ENCODE measurements at places on chromosomes 6 and 20.

DNA sequence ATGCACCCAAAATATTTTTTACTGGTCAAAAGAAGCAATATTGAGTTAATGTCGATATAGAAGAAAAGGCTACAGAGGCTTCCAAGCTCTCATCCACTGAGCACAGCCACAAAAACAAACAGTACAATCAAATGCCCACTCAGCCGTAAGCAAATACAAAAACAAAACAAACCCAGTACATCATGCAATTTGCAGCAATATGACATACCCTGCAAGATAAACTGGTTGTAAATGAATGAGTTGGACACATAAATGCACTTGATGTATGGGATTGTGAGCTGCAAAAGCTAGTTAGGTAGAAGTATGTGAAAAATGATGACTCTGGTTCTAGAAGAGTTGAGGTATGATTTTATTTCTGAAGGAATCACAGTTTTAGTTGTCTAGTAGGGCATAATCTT lies 83.9 kb downstream of the SESN1 start:
- no peak for DNase-seq

DNA sequence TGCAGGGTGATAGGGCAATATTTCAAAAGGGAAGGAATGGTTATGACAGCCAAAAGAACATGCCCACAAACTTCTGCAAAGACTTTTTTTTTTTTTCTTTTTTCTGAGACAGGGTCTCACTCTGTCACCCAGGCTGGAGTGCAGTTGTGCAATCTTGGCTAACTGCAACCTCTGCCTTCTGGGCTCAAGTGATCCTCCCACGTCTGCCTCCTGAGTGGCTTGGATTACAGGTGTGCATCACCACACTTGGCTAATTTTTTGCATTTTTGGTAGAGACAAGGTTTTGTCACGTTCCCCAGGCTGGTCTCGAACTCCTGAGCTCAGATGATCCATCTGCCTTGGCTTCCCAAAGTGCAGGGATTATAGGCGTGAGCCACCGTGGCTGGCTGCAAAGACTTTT lies 117.6 kb upstream of the ADGRF1 start:
- no peak for DNase-seq

GRCh38 chr6:169640351-169640852 lies 61.4 kb downstream of the WDR27 start:
- no peak for DNase-seq

DNA sequence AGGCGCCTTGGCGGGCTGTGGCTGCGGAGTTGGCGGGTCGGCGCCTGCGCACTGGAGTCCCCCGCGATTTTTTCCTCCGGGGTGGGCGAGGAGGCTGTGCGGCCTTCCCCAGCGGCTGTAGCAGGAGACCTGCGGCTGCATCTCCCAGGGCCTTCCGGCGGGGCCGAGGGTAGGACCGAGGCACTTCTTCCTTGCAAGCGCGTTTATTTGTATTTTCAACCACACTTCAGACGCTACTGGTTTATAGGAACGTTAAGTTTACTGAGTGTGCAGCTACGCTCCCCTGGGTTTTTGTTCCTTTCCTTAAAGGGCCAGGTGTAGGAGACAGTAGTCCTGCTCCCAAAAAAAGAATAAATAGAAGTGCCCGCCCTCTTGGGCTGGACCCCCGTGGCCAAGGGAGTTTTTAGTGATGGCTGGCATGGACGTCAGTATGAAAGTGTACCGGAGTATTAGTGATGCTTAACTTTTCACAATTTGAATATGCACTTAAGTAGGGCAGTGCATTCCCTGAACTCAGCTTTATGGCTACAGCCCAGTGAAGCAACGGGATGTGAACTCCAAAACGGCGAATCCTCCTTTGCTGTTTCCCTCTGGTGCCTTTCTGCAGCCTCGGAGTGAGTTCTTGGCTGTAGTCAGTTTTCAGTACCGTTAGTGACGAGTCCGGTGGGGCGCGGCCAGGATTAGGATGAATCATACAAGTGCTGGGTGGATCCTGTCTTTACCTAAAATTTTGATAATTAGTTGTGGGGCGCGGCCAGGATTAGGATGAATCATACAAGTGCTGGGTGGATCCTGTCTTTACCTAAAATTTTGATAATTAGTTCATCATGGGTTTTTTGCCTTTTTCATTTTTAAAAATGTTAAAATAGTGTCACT lies 1.0 kb upstream of the FBXO5 start:
- peak; percentile 66 for DNase-seq

- DNase-seq, result no peak
Measured at GRCh38 chr20:62820962-62821725, 4.3 kb downstream of the COL9A3 start.

DNA sequence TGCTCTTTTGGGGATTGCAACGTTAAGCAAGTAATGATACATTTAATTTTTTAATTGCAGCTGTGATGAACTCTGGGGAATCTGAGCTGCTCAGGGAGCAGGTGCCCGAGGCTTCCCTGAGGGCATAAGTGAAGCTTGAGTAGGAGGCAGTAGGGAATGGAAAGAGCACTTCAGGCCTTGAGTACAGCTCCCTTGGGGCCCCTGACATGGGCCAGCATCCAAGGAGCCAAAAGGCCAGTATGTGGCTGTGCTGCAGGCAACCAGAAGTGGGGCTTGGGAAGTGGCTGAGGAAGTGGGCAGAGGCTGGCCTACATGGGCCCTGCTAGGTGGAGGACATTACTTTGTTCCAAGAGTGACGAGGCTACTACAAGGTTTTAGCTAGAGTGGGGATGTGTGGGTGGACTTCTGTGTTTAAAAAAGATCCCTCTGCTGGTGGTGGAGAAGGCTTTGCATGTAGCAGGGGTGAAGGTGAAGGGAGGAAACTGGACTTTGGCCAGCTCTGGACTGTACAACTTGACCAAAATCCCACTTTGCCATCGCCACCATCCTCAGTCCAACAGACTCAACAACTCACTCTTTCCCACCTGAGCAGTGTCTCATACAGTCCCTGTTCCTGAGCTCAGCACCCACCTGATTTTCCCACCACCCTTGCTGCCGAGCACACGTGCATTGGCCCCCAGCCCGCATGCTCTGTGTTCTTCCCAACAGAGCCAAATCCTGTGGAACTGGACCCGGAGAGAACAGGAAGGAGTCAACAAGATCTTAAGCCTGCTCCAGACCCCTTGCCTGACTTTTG lies 10.9 kb upstream of the ZNF831 start:
- no peak for DNase-seq

DNA sequence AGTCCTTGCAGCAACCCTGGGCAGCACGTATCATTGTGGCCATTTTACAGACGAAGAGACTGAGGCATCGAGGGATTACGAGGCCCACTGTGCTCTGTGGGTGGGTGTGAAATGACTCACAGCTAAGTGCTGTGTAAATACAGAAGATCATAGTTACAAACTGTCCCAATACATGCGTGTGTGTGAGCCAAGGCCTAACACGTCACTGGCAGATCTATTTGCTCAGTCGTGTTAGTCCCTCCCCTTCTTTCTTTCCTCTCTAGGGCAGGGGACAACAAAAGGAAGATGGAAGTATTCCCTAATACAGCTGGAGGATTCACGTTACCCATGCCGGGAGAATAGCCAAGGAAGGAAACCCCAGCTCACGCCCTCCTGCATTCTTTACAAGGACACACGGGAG lies 175.9 kb downstream of the CDC5L start:
- no peak for DNase-seq

DNA sequence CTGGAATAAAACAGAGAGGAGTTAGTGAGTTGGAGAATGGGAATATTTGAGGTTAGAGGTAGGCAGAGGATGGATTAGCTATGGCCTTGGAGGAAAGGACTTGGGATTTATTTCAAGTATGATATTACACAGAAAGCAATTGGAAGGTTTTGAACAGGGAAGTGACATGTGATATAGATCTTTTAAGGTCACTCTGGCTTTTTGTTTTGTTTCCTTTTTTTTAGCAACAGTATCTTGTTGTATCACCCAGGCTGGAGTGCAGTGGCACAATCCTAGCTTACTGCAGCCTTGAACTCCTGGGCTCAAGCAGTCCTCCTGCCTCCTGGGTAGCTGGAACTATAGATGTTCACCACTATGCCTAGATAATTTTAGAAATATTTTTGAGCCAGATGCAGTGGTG lies 190.3 kb downstream of the UTRN start:
- no peak for DNase-seq

GRCh38 chr20:33871362-33871761 lies 60.2 kb downstream of the CHMP4B start:
- no peak for DNase-seq

- DNase-seq, result no peak
Measured at GRCh38 chr6:52423971-52424381, 3.8 kb downstream of the EFHC1 start.

DNA sequence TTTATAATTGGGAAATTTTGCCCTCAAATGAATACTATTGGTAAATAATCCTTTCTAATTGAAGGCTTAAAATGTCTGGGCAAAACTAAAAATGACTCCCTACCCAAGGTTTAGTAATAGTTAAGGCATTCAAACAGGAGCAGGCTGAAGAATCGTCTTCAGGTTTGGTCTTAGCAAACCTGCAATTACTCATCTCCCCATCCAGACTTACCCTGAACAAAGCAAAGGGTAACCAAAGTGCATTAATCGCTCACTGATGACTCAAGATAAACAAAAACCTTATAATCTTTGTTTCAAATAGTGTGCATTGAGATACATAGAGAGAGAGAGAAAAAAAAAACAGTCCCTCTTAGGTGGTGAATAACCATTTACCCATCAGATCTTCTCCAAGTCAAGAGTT lies 225.5 kb downstream of the BMP2 start:
- no peak for DNase-seq

DNA sequence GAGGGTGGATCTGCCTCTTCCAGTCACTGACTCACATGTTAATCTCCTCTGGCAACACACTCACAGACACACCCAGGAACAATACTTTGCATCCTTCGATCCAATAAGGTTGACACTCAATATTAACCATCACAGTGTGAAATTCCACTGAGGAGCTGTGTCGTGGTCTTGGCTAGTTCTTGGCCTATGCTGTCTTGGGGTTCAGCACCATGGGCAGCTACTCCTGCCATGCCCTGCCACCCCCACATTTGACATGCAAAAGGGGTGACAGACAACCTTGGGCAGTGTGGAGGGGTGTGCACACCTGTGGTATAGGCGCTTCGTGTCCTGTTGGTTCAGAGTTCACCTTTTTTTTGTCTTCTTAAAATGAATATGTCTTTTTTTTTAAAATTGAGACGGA lies 25.8 kb downstream of the ANKRD6 start:
- no peak for DNase-seq

DNA sequence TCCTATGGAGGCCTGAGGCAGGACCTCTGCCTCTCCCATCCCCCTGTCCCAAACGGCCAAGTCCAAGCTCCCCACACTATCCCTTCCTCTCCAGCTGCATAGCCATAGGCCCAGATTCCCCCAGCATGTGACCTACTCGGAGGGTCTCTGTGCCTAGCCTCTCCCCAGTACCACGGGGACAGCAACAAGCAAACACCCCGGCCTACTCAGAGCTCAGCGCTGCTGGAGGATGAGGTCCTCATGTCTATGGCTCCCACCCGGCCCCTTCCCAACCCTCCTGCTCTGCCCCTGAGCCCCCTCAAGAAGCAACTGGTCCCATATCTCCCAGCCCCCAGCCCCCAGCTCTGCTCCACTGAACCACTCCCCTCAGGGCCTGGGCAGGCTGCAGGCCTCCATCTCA lies 24.2 kb downstream of the RNASET2 start:
- DNase-seq, result no peak

DNA sequence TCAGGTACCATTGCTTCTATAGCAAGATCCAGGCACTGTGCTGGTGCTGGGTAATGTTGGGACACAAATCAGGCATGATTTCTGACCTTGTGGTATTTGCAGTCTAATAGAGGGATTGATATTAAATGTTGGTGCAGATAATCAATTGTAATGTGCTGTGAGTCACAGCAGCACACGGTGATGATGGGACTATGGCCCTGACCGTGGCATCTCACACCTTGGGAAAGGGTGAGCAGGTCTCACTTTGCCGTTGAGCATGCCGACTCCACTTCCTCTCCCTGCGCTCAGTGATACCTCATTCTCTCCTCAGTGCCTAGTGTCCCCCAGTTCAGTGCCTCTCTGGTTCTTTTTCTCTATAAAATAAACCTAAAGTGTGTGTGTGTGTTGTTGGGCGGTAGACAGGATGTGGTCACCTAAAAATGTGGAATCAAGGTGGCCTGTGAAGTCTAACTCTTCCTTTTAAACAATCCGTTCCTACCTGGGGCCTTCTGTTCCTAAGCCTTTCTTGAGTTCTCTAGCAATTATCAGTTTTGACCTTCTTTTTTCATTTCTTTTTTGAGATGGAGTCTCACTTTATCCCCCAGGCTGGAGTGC lies 188.5 kb downstream of the REV3L start:
- DNase-seq, result no peak

DNA sequence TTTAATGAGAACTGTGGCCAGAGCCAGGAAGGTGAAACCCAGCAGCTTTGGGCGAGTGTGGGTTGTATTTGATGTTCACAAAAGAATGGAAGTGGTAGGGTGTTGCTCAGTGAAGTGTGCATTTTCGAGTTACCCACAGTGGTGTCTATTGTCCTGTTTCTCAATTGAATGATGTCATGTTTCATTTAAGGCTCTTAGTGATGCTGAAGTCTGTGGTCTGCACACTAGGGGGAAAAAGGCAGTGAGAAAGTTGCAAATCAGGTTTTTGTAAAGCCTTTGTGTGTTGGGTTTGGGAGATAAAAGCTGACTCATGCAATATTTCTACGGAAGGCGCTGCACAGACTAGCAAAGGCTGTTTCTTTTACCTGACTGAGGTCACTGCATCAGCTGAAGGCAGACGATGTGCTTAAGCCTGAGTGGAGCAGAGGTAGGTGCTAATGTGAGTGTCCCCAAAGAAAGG lies 121.1 kb downstream of the PLEKHG1 start:
- DNase-seq, result no peak

DNA sequence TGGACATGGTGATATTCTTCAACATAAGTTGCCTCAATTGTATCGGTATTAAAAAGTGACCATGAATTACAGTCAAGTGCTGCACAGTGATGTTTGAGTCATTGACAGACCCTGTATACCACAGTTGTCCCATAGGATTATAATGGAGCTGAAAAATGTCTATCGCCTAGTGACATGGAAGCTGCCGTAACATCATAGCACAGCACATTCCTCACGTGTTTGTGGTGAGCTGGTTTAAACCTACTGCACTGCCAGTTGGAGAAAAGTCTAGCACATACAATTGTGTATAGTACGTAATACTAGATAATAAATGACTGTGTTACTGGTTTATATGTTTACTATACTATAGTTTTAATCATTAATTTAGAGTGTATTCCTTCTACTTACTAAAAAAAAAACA lies 150.2 kb downstream of the CDH26 start:
- no peak for DNase-seq

GRCh38 chr6:107563694-107564588 lies 74.0 kb downstream of the SOBP start:
- DNase-seq, result no peak

DNA sequence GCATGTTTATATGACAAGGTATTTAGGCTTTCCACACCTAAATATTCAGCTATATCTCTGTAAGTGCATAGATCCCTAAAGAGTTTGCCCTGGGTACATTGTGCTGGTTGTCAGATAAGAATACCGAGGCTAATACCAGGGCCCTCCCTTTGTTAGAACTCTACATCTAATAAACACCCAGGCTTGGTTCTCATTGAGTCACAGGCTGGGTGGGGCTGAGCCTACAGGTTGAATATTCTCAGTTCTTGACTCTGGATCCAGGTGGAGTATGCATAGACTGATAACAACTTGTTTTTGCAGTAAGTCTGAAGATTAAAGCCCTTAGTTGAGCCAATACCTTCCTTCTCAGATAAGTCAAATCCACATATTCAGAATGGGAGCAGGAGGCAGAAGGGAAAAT lies 312.2 kb upstream of the FLRT3 start:
- no peak for DNase-seq

- DNase-seq, result no peak
Measured at GRCh38 chr20:1154691-1155090, 30.1 kb downstream of the TMEM74B start.
